ENCODE measurements at places on chromosomes 13 and 19.

- no peak for DNase-seq
These were observed 16.3 kb downstream of the POP4 start for GRCh38 chr19:29622166-29623070.

DNA sequence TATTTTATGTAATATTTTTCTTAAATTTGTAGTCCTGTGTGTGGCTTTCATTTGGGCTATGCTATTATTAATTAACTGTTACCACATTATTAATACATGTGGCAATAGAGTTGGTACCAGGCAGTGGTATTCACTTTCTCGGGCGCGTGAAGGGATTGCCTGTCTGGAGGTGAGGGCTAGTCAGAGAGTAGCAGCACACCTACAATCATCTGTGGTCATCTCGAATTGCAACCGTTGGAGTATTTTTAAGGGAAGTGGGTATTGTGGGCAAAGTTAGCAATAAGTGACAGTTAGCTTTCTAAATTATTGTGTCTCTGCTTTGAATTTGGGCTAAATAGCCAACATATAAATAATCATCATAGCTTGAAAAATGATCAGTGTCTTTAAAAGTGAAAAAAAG, 20.0 kb upstream of the GPR18 start:
- DNase-seq = no peak

DNA sequence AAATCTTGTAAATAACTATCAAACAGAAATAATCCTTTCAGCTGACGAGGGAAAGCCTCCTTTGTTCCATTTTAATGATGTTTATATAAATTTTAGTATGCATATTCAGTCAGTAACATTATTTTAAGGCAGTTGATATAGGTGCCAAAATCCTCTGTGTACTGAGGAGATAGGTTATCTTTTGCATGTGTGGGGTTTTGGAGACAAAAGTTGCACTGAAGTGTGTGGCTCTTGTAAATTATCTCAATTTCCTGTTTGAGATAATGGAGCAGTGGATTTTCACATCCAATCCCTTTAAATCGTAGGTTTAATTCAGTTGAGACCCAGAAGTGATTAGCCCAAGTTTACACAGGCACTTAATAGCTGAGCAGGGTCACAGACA, 106.6 kb downstream of the RGCC start:
- no peak for DNase-seq

- no peak for DNase-seq
These were observed 116.4 kb downstream of the TM9SF2 start for GRCh38 chr13:99617474-99618255.

- DNase-seq = no peak
These were observed 3.3 kb downstream of the PPP5C start for GRCh38 chr19:46350029-46350757.

DNA sequence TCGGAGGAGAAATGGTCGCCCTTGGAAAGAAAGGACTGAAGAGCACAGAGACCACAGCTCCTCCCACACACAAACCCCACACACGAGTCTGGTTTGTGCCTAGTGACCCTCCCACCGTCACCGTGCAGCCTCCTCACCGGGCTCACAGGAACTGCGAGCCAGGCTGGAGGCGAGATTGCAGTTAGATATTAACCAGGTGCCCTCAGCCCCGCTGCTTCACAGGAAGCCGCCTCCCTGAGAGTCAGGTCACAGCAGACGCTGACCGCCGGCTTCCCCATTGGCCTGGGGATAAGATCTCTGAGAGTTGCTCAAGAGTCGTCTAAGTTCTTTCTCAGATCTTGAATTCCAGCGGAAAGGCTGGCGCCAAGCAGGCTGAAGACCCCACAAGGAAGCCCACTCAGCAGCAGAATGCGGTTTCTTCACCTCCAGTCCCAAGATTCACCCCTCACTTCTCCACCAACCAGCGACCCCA, 870 bp downstream of the ZNF44 start:
- peak; percentile 20 for DNase-seq
